ENCODE measurements at places on chromosomes 16 and 17.

GRCh38 chr17:73351764-73352163 is 40.0 kb upstream of the CDC42EP4 start:
- DNase-seq, result no peak

DNA sequence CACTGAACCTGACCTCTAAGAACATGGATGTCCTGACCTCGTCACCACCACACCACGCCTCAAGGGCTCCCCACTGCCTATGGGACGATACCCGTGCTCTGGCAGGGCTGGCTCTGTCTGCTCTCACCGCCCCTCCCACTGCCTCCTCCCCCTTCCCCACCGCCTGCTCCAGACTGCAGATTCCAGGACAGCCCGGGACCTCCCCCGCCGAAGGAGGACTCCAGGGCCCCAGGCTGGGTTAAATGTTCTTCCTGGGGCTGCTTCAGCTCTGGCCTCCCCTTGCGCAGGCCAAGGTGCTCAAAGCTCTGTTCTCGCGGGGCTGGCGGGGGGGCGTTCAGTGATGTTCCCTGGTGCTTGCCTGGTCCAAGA is 3.1 kb downstream of the NPW start:
- DNase-seq, result no peak

GRCh38 chr17:50609380-50610074 is 25.2 kb upstream of the ABCC3 start:
- DNase-seq, result no peak

DNA sequence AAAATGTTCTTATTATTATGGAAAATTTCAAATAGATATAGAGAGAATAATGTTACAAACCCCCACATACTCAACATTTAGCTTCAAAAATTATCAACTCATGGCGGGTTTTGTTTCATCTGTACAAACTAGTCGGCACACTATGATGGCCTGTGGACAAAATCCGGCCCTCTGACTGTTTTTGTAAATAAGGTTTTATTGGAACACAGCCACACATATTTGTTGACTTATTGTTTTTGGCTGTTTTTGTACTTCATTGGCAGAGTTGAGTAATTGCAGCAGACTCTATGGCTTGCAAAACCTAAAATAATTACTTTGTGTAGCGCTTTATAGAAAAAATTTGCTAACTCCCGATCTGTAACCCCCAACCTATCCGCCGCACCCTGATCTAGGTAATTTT is 41.4 kb upstream of the CLEC18A start:
- DNase-seq, result no peak

DNA sequence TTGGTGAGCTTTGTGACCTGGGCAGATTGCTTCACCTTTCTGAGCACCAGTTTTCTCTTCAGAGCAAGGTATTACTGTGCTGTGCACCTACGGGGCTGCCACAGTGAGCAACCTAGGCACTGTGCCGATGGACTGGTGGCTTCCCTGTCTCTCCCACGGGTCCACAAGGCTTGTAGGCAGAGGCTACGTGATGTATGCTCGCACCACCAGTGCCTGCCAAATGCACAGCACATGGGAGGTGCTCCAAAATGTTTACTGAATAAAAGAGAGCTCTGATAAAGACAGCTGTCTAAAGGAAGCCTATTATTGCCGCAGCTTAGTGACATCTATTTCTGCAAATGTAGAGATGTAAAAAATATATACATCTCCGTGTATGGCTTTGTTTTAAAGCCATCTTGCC is 139.2 kb downstream of the CDK5R1 start:
- DNase-seq, result peak; percentile 78

DNA sequence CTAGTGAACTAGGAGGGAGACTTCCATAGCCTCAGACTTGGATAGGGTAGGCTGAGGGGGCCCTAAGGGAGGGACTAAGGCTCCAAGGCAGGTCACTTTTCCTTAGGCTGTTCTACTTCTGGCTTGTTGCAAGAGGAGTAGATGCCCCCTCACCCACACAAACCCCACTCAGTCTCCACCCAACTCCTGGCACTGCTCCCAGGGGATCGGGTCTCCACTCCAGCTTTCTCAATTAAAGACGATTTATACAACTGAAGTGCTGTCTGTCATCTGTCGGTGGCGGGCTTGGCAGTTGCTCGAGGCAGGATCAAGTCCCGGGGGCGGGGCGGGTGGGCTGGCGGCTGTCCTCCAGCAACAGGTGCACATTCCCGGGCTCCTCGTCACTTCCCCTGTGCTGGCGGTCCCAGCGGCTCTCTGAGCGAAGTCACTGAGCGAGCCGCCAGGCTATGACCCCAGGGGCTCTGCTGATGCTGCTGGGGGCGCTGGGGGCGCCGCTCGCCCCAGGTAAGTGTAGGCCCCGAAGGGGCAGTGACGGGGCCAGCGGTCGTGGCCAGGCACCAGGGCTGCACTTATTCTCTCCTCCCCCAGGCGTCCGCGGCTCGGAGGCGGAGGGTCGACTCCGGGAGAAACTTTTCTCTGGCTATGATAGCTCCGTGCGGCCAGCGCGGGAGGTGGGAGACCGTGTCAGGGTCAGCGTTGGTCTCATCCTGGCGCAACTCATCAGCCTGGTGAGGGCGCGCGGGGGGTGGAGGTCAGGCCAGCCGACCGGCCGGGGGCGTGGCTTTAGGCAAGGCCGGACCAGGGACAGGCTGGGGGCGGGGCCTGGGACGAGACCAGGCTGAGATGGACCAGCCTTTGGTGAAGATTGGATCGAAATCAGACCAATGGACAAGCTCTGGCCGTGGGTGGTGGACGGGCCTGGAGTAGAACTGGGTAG is at the start of gene CHRNB1:
TSS of gene CHRNB1 (plus strand) at position 380 of the 937 bp plus-strand sequence. CDS start at position 447, 67 bp downstream.
- peak; percentile 94 for DNase-seq

DNA sequence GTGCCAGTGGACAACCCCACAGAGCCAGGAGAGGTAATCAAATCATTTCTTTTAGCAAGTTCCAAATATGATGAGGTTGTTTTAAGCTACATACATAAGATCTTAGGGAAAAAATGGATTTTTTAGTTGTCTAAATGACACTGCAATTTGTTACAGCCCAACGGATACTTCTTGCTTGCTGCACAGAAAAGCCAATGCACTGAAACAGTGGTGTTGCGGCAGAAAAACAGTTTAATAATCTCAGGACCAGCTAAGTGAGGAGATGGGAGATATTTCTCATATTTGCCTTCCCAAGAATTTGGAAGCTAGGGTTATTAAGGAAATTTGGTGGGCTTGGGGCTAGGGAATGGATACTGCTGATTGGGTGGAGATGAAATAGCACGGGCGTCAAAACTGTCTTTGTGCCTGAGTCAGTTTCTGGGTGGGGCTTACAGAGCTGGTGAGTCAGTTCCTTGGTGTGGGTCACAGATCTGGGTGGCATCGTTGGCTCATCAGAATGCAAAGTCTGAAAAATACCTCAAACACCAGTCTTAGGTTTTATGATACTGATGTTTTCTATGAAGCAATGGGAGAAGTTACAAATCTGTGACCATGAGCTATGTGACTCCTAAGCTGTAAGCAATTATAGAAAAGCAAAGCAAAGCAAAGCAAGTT is 255.4 kb downstream of the IRX3 start:
- DNase-seq, result no peak

- no peak for DNase-seq
Measured at GRCh38 chr16:65176603-65177002, 54.7 kb upstream of the CDH11 start.

- DNase-seq, result no peak
Measured at GRCh38 chr16:81106826-81107503, 10.8 kb upstream of the GCSH start.

DNA sequence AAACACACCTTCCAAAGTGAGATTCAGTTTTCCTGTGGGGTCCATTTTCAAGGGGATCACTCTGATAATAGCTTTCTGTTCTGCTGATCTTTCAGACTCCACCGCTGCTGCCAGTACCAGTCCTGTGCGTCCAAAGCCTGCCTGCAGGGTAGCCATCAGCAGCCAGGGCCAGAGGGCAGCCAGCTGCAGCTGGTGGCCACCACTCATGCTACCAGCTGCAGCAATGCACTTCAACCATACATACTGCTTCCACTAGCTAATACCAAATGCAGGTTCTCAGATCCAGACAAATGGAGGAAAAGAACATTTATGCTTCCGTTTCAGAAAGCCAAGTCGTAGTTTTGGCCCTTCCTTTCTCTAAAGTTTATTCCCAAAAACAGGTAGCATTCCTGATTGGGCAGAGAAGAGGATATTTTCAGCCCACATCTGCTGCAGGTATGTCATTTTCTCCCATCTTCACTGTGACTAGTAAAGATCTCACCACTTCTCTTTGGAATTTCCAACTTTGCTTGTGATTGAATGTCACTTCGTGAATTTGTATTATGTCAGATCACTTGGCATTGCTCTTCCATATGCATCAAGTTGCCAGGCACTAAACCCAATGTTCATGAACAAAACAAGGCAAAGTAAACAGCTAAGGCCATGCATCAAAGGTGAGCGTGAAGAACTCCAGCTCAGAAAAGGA is 1.8 kb downstream of the RNF43 start:
- peak; percentile 41 for DNase-seq

- DNase-seq, result no peak
Measured at GRCh38 chr16:82655072-82655714, 28.4 kb downstream of the CDH13 start.

- DNase-seq, result no peak
Measured at GRCh38 chr17:535198-535597, 179.4 kb downstream of the VPS53 start.

DNA sequence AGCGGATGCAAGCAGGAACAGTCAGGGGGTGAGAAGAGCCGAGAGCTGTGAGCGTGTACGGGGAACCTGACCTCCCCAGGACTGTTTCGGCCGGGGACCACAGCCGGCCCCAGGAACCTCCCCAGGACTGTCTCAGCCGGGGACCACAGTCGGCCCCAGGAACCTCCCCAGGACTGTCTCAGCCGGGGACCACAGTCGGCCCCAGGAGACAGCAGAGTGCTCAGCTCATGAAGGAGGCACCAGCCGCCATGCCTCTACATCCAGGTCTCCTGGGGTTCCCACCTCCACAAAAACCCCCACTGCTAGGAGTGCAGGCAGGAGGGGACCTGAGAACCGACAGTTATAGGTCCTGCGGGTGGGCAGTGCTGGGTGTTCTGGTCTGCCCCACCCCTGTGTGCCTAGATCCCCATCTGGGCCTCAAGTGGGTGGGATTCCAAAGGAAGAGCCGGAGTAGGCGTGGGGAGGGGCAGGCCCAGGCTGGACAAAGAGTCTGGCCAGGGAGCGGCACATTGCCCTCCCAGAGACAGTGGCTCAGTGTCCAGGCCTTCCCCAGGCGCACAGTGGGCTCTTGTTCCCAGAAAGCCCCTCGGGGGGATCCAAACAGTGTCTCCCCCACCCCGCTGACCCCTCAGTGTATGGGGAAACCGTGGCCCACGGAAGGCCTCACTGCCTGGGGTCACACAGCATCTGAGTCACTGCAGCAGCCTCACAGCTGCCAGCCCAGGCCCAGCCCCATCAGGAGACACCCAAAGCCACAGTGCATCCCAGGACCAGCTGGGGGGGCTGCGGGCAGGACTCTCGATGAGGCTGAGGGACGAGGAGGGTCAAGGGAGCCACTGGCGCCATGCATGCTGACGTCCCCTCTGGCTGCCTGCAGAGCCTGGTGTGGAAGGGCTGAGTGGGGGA is 4.3 kb downstream of the RHBDF1 start:
- no peak for DNase-seq

GRCh38 chr17:36657763-36658490 is 56.5 kb downstream of the MRM1 start:
- DNase-seq, result no peak

GRCh38 chr16:65117811-65118448 is 3.9 kb downstream of the CDH11 start:
- peak; percentile 75 for DNase-seq

DNA sequence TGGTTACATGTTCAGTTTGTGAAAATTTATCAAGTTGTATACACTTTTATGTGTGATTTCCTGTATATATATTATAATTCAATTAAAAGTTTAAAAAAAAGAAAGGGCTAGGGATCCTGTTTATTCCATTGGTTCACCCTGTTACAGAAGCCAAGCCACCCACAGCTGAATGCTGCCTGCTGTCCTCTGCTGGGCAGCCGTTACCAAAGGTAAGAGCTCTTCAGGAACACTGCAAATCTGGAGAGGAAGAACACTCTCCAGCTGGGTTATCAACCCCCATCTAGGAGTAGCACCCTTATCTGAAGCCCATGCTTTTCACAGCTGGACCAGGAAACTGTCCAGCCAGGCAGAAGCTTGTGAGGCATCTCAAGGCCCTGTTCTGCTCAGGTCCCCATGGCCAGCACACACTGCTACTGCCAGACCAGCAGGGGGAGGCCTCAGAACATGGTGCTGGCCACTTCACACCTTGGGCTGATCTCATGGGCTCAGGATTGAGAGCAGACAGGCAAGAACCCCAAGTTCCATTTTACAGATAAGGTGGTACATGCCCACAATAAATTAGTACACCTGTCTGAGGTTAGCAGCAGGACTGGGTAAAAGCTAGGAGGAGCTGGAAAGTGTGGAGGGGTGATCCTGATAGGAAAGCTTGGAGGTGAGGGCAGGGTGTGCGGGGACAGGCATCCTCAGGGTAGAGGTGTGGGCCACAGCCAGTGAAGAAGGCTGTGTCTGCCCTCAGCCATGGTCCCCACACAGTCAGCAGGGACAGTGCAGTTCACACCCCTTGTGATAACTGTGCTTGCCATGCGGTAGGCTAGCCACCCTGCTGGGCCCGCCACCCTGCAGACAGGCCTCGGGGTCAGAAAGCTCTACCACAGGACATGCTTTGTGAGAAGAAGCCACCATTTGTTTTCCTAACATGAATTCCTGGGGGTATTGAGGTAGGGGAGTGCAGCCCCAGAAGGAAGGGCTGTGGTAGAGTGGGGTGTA is 54.3 kb upstream of the SREBF1 start:
- peak; percentile 52 for DNase-seq

GRCh38 chr16:52997922-52998321 is 54.8 kb downstream of the CHD9NB start:
- no peak for DNase-seq

- DNase-seq, result no peak
Measured at GRCh38 chr17:31320241-31320640, 1.2 kb downstream of the EVI2A start.

Data from NCI-H1105 treated with DMSO at 0.1 percent for 48 hours (cell line).